ENCODE measurements at places on chromosomes 6 and 20.

DNA sequence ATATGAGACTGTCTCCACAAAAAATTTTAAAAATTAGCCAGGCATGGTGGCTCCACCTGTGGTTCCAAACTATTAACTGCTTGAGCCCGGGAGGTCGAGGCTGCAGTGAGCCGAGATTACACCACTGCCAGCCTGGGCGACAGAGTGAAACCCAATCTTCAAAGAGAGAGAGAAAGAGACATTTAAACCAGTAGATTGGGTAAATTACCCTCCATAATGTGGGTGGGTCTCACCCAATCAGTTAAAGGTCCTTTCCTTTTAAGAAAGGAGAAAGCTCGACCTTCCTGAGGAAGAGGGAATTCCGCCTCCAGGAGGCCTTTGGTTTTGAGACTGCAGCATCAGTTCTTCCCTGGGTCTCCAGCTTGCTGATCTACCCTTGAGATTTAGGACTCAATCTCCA is 25.2 kb upstream of the SCML4 start:
- DNase-seq = no peak

DNA sequence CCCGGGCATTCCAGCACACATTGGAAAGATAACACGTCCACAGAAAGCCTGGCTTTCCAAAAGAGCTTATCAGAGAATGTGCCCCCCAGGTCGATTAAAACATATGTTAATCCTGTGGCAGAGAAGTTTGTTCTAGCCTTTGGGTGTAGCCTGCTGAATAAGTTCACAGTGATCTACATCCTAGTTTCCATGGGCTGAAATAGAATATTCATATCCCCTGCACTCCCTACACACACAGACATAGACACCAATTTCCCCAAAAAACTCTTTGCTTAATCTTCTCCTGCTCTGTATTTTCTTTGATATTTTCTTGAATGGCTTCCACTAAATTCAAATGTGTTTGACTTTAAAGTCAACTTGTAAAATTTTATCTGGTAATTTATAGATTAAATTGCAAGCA is 1.6 kb downstream of the LPA start:
- no peak for DNase-seq

DNA sequence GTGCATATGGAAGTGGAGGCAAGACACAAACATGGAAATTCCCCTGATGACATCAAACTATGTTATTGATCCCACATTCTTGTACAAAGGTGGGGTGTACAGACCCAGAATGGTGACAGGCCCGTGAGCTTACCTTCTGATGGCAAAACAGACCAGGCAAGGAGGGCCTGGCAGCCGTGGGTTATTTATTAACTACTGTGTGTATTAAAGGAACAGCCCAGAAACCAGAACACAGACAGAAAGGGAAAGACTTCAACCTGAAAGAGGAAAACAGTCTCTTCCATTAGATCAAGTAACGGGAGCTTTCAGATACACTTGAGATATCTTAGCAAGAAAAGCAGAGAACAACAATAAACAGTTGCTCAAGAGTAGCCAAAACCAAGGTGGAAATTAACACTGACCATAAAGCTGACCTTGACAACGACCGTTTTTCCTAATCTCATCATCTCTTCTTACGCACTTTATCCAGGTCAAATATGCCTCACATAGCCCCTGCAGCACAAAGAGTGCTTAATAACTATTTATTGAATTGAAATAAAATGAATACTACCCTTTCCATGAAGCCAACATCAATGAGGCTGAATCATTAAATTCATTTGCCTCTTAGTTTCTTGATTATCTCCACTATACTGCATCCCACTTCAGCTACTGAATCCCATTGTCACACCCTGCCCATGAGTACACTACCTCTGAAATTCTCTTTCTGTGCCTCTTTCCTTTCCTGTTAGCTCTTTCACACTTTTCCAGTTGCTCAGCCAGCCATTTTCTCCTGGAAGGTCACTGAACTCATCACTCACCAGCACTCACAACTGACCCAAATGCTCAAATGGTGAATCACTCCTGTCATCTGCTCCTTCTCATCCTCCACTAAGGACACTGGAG is 67.4 kb downstream of the MOXD1 start:
- no peak for DNase-seq

DNA sequence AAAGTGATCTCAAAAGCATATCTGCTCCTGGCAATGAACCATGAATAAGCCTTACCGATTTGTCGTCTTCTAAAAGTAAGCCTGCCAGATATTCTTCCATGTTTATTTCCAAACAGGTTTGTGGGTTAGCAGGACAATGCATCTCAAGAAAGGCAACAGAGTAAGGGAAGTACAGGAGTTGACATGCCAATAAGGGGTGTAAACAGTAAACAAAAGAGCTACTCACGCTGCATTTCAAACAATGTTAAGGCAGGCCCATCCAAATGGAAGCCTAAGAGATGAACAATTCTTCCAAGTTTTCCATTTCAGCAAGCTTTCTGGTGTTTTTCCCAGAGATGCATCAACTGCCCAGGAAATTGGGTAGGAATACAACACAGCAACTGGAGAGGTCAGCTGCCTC is 27.8 kb upstream of the CRIP3 start:
- no peak for DNase-seq

- no peak for DNase-seq
Observed at GRCh38 chr6:45807311-45808041, 208.2 kb downstream of the CLIC5 start.

DNA sequence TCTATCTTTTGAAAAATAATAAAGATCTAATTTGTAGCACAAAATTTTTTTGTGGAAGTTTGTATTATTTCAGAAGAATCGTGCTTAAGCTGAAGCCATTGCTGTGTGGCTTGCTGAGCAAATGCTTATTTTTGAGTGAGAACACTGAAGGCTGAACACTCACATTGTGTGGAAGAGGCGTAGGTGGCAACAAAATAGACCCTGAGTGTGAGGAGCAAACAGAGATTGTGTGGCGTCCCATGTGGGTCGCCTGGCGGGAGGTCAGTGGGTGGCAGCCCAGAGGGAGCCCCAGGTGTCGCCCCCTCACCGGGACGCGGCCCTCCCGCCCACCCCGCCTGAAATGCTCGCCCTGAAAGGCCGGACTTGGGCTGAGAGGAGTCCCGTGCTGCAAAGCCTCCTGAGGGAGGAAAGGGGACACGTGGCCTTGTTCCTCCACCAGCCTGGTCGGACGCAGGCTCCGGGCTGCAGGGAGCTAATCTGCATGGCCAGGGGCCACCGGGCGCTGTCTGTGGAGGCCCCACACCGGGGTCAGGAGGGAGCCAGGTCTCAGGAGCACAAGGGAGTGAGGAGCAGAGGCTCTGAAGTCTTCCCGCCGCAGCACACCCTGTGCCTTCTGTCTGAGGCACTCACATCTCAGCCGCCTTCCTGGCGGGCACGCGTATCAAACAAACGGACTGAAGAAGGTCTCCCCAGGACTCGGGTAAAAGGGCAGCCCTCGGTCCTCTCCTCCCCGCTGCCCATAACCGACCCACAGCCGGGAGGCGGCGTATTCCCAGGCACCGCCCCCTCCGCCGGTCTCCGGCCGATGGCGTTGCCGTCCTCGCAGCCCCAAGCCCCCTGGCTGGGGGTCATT is 15.9 kb downstream of the DDO start:
- no peak for DNase-seq

DNA sequence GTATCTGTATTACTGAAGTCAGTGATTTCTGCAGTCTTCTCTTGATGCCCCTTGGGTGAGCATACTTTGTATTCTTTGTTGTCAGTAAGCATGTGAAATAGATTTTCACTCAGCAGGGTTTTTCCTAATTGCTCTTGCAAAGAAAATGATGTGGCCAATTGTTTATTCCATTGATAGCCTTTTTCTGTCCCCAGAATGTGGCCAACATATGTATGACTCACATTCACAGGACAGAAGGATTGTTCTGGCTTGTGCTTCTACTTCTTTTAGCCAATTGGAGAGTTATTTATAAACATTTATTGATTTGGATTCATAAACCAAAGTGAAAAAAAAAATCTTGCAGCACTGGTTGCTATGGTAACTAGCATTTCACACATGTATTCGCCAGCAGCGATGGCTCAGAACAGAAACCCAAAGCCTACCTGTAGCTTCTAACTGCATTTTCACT is 54.4 kb upstream of the RBM24 start:
- no peak for DNase-seq

- DNase-seq = no peak
Observed at GRCh38 chr6:85971238-85971637, 328.6 kb upstream of the SYNCRIP start.

DNA sequence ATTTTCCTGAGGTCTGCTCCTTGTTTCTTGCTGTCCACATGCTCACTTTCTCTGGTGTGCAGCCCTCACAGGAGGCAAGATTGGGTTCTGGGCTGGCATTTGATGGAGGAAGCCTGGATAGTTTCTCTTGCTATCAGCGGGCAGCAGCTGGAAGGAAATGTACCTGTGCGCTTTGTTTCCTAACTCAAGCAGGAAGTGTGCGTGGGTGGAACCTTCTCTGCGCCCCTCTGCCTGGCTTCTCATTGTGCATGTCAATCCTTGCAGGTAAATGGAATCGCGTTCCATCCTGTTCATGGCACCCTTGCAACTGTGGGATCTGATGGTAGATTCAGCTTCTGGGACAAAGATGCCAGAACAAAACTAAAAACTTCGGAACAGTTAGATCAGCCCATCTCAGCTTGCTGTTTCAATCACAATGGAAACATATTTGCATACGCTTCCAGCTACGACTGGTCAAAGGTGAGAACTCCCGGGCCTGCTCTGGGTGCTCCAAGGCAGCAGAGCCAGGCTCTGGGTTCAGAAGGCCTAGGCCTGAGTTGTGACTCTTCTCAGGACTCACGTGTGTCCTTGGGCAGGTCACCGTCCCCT is 16.8 kb upstream of the RBM38 start:
- DNase-seq = no peak

DNA sequence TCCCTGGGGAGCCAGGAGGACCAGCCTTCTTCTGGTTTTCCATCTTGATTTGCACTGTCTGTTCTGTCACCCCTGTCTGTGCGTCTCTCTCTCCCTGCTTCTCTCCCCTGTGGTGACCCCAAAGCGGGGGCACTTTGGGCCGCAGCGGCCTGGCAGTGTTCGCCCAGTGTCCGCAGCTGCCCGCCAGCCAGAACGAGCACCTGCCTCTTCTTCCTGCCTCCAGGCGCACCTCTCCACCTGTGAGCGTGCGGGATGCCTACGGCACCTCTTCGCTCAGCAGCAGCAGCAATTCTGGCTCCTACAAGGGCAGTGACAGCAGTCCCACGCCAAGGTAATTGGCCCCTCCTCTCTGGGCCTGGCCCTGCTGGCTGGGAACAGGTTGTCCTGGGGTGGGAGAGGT is 30.8 kb downstream of the SNPH start:
- DNase-seq = no peak

GRCh38 chr6:169366258-169366901 is 112.7 kb upstream of the THBS2 start:
- no peak for DNase-seq

- no peak for DNase-seq
Observed at GRCh38 chr6:92126983-92127382, 1292.4 kb downstream of the EPHA7 start.

GRCh38 chr6:2790588-2791449 is 25.6 kb downstream of the WRNIP1 start:
- no peak for DNase-seq

DNA sequence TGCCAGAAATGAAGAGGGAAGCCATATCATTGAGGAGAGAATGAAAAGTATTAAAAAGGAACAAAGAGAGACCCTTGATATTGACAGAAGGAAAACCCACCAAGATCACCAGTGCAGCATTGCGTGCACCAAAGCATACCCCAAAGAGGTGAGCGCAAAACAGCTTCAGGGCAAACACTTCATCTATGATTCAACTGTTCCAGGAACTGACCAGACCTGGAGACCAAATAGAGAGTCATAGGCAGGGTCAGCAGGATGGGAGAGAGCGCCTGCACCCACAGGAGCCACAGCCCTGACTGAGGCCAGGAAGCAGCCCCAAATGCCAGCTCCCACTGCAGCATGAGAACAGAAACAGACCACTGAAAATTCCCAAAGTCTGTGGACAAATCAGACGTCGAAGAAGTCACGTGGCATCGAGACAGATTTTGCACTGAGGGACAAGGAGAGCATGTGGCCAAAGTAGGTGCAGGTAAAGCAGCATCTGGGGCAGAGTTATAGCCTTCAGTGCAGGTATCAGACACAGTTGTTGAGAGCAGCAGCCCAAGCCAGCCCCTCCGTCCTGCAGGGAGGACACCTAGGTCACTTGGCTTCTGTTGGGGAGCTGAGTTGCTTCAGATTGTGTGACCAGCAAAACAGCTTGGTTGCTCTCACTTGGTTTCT is 29.3 kb downstream of the CHRNA4 start:
- DNase-seq = no peak

GRCh38 chr20:64131406-64131805 is 24.0 kb upstream of the NPBWR2 start:
- no peak for DNase-seq
